ENCODE measurements at places on chromosomes 12 and 14. TPM values are rescaled to one million over a fixed set of nuclear protein-coding genes. Genes with fewer than 3 reads are reported as not detected.

DNA sequence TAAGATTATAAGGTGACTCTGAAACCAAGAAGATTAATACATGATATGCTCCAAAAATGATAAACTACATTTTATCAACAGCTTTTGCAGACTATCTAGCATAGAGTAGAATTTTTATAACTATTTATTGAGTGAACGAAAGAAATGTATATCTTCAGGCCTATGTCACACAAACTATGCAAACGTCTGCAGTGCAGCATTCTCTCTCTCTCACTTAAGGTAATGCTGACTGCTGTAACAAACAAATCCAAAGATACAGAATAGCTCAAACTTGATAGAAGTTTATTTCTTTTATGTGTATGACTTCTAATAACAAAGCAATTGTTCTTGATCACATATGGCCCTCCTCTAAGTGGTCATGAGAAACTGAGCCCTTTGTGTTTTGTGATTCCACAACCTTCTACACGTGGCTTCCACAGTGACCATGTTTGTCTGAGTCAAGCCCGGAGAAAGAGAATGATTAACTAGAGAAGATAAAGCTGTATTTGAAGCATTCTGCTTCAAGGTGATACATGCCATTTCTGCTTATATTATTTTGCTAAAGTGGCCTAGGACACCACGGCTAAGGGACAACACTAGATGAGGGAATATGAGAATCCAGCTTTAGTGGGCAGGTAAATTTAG lies 1352.7 kb upstream of the TMEM132C start:
- H3K4me1 ChIP-seq, result no peaks in the 10 kb centered on the region
- DNase-seq, result no peak
- H3K4me3 ChIP-seq, result no peak overlapping the region
- H3K36me3 ChIP-seq, result no peaks in the 10 kb centered on the region
- no peak overlapping the region for H3K27ac ChIP-seq

The PRB2 gene
- not detected for total RNA-seq

DNA sequence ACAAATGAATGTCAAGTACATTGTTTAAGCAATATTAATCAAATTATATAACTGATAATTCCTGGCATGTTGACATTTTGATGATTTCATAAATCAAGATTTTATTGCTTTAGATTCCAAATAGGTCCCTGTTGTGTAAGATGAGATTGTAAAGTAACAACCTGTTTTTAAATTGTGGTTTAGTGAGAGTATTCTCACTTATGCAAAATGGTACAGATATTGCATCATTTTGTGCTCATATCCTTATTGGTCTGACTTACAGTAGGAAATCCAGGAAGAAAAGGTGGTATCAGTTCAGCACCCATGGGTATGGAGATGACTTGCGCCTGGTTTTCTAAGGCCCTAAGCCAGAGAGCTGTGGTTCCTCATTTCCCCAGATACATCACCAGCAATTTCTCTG lies 165.5 kb downstream of the KIF21A start:
- H3K27ac ChIP-seq, result no peak overlapping the region
- no peaks in the 10 kb centered on the region for H3K36me3 ChIP-seq
- no peaks in the 10 kb centered on the region for H3K27me3 ChIP-seq
- H3K4me3 ChIP-seq, result no peak overlapping the region
- DNase-seq, result no peak

- H3K4me1 ChIP-seq, result no peaks in the 10 kb centered on the region
- no peaks in the 10 kb centered on the region for H3K27me3 ChIP-seq
- no peaks in the 10 kb centered on the region for H3K36me3 ChIP-seq
- H3K27ac ChIP-seq, result no peak overlapping the region
- DNase-seq, result no peak
- no peak overlapping the region for H3K4me3 ChIP-seq
These were observed 173.4 kb downstream of the PTPRO start for GRCh38 chr12:15495746-15496145.

GRCh38 chr14:43041976-43042375 lies 1435.3 kb downstream of the LRFN5 start:
- H3K4me1 ChIP-seq, result no peaks in the 10 kb centered on the region
- no peak for DNase-seq
- no peak overlapping the region for H3K4me3 ChIP-seq
- H3K27me3 ChIP-seq, result no peaks in the 10 kb centered on the region
